ENCODE measurements at places on chromosomes 12 and 14. TPM values are rescaled to one million over a fixed set of nuclear protein-coding genes. Genes with fewer than 3 reads are reported as not detected.

DNA sequence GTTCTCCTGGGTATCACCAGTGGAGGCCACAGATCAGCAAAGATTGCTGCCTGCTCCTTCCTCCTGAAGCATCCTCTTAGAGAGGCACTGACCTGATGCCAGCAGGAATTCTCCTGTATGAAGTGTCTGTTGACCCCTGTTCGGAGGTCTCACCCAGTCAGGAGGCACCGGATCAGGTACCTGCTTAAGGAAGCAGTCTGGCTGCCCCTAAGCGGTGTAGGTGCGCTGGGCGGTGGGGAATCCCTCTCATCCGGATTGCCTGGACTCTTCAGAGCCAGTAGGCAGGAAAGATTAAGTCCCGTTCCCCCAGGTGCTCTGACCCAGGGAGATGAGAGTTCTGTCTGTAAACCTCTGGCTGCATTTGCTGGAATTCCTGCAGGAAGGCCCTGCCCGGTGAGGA lies 455.2 kb downstream of the CCDC91 start:
- no peak overlapping the region for H3K4me3 ChIP-seq
- no peak for DNase-seq
- H3K27me3 ChIP-seq: no peaks in the 10 kb centered on the region
- H3K27ac ChIP-seq: no peak overlapping the region
- no peaks in the 10 kb centered on the region for H3K4me1 ChIP-seq

GRCh38 chr12:46919666-46920400 lies 94.0 kb upstream of the SLC38A4 start:
- no peaks in the 10 kb centered on the region for H3K36me3 ChIP-seq
- no peak for DNase-seq
- H3K27me3 ChIP-seq: no peaks in the 10 kb centered on the region
- H3K4me3 ChIP-seq: no peak overlapping the region
- H3K27ac ChIP-seq: no peak overlapping the region

DNA sequence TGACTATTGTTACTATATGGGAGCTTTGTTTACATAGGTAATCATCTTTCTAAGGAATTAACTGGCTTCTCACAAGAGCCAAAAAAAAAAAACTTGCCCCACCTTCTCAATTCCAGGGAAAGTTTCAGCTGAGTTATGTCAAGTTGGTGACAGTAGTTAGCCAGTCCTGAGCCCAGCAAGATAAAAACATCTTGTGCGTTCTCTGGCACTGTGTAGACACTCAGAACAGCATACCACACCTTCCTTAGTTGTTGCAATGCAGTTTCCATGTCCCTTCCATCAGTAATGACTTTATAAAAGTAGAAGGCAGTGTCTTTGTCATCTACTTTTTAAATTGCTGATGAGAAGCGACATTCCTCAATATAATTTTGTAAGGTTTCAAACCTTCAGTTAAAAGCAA lies 50.2 kb downstream of the PTPN21 start:
- H3K27ac ChIP-seq: no peak overlapping the region
- H3K4me1 ChIP-seq: no peaks in the 10 kb centered on the region

- H3K36me3 ChIP-seq: no peaks in the 10 kb centered on the region
- H3K4me1 ChIP-seq: no peaks in the 10 kb centered on the region
- peak; percentile 9 for DNase-seq
- no peak overlapping the region for H3K27ac ChIP-seq
- H3K4me3 ChIP-seq: no peak overlapping the region
- H3K27me3 ChIP-seq: no peaks in the 10 kb centered on the region
These were observed 100.5 kb downstream of the PIWIL1 start for GRCh38 chr12:130438243-130438620.

GRCh38 chr12:1421091-1421846 lies 173.1 kb downstream of the FBXL14 start:
- peaks cover 21% of the 10 kb centered on the region for H3K4me1 ChIP-seq
- no peaks in the 10 kb centered on the region for H3K36me3 ChIP-seq
- H3K4me3 ChIP-seq: no peak overlapping the region
- H3K27me3 ChIP-seq: no peaks in the 10 kb centered on the region
- no peak overlapping the region for H3K27ac ChIP-seq

- no peak overlapping the region for H3K27ac ChIP-seq
- no peak overlapping the region for H3K4me3 ChIP-seq
These were observed 143.1 kb downstream of the PCNX1 start for GRCh38 chr14:71050227-71050823.

- H3K36me3 ChIP-seq: no peaks in the 10 kb centered on the region
- peaks cover 16% of the 10 kb centered on the region for H3K4me1 ChIP-seq
- no peak overlapping the region for H3K4me3 ChIP-seq
- no peak overlapping the region for H3K27ac ChIP-seq
- H3K27me3 ChIP-seq: no peaks in the 10 kb centered on the region
These were observed 110.4 kb downstream of the ETV6 start for GRCh38 chr12:11759899-11760298.

GRCh38 chr12:85273381-85274314 lies 6.4 kb upstream of the ALX1 start:
- no peaks in the 10 kb centered on the region for H3K4me1 ChIP-seq
- DNase-seq: no peak
- no peak overlapping the region for H3K27ac ChIP-seq

DNA sequence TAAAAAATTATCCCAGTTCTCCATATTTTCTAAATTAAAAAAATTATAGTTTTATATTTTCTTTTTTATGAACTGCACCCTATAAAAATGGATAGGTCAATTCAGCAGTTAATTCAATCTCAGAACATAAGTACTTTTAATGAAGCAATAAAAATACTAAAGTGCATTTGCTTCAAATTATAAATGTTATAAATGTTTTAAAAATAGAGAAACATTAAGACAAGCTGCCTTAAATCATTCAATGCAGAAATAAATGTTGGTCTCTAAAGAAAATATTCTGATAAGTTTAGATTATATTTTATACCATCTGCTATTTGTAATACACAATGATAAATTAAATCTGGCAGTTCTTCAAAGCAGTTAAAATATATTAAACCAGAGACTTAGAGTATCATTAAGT lies 65.6 kb downstream of the ZC3H14 start:
- H3K36me3 ChIP-seq: no peaks in the 10 kb centered on the region
- no peak overlapping the region for H3K27ac ChIP-seq
- H3K27me3 ChIP-seq: no peaks in the 10 kb centered on the region
- DNase-seq: no peak

The BAZ2A gene
- total RNA-seq: 97.2 TPM

The TMEM63C gene
- total RNA-seq: 1.3 TPM

The FRS2 gene
- 86.5 TPM for total RNA-seq

The SHMT2 gene
- total RNA-seq: 466 TPM

The MAPKAPK5 gene
- 90.1 TPM for total RNA-seq

The RERGL gene
- total RNA-seq: not detected

The EPYC gene
- total RNA-seq: not detected

The PGF gene
- 8.9 TPM for total RNA-seq
